ENCODE measurements at places on chromosomes 4 and X. TPM values are rescaled to one million over a fixed set of nuclear protein-coding genes. Genes with fewer than 3 reads are reported as not detected.

GRCh38 chrX:145190801-145191389 lies 56.4 kb upstream of the SPANXN1 start:
- peak; percentile 10 for DNase-seq

DNA sequence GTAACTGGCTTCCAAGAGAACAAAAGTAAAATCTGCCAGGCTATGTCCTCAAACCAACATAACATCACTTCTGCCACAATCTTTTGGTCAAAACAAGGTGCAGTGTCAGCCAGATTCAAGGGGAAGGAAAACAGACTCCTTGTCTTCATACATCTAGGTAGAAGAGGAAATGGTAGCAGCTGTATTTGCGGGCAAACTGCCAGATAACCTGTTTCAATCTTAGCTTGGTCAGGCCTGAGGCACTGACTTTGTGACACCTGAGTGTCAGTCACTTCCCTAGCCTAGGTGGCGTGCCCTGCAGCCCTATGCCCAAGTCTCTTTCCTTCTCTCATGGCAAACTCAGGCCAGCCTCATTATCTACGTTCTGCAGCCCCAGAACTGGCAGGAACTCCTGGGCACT lies 146.2 kb upstream of the JADE1 start:
- no peak for DNase-seq

DNA sequence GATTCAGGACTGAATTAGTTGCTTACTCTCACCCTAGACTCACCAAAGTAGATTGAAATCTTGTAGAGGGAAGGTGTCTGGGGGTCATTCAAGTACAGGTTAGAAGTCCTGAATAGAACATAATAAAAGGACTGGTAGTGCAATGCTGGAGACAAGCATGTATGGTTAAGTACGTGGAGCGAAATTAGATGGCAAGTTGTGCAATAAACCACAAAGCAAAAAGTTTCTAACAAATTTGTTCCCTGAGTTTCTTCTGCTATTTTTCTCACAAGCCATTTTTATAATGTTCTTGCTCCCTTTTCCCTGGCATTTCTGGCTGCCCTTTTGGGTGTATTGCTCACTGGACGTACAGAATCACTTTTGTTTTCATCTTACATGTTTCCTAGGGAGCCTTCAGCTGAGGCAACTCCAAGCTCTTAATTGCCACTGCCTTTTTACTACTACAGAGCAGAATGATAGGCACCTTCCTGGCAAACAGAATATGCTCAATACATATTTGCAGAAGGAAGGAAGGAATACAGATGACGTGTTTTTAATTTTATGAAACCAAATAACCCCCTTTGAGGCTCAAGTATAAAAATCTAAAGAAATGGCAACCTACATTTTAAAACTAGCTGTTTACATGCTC lies 23.4 kb downstream of the LANCL3 start:
- DNase-seq: no peak

DNA sequence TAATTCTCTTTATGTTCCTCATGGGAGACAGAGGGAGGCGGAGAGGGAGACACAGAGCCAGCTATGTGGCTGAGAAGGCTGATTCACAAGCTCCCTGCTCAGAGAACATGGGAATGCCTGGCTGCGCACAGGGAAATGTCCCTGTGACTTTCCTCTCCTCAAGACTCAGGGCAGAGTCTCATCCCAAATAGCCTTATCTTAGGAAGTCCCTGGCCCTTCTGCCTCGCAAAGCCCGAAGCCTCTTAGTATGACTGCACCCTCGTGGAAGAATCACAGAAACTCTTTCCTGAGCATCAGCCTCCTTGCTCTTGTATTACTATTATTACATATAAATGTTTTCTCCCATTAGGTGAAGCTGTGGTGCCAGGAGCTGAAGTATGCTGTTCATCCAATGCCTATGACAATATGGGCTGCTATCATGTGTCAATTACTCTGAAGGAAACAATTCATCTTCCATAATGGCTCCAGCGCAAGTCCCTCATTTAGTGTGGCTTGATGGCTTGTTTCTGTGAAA lies 230.5 kb downstream of the MGST2 start:
- DNase-seq: no peak

GRCh38 chr4:21795091-21795490 lies 153.5 kb downstream of the KCNIP4 start:
- no peak for DNase-seq

GRCh38 chr4:74440356-74440755 lies 4.6 kb upstream of the AREG start:
- no peak for DNase-seq

DNA sequence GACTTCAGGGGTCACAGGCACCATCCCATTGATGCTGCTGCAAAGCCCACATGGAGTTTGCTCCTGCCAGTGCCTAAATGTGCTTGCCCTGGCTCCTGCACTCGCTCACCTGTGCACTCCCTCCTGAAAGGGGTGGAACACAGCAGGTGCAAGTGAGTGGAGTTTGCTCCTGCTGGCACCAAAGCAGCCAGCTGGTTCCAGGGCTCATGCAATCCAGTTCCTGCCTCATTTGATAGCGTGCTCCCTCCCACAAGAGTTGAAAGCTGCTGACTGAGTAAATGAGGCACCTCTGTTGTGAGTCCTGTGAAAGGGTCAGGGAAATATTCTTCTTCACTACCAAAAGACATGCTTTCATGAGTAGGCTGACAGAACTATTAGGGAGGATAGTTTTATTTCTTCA lies 30.5 kb downstream of the CXCL8 start:
- DNase-seq: no peak

GRCh38 chr4:88359558-88359957 lies 19.1 kb upstream of the HERC6 start:
- DNase-seq: no peak

DNA sequence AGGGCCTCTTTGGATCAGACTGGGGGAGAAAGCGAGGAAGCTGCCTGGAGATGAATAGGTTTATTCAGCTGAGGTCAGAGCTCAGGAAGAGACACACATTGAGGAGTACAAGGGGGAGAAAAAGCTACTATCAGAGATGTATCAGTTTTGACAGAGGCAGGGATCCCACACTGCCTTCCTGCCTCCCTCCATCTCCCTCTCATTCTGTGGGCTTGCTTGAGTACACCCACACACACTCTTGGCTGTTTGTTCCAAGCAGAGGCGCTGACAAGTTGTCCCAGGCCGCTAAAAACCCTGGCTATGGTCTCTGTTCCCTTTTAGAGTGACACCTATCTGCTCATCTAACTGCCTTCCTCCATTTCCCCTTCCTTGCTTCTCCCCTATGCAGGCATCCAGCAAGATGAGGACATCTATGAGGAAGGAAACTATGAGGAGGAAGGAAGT lies 5.2 kb downstream of the TSPYL2 start:
- DNase-seq: no peak

GRCh38 chr4:37243722-37244582 lies 591 bp upstream of the NWD2 start:
- DNase-seq: no peak

- DNase-seq: no peak
Observed at GRCh38 chrX:12886545-12886944, 19.7 kb downstream of the TLR7 start.

DNA sequence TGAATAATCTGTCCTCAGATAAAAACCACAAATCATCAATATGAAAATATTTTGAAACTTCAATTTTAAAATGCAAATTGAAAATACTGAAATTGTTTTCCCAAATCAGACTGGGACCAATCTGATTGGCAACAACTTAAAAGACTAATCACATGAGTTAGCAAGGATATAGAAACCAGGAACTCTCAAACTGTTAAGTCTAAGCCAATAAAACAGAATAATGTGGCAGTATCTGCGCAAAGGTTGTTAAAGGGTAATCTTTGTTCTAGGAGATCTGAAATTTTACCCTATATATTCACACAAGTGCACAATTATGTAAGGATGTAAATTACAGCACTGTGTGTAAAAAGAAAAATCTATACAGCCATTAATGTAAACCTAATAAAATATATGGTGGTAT lies 29.7 kb downstream of the EIF4E start:
- no peak for DNase-seq

DNA sequence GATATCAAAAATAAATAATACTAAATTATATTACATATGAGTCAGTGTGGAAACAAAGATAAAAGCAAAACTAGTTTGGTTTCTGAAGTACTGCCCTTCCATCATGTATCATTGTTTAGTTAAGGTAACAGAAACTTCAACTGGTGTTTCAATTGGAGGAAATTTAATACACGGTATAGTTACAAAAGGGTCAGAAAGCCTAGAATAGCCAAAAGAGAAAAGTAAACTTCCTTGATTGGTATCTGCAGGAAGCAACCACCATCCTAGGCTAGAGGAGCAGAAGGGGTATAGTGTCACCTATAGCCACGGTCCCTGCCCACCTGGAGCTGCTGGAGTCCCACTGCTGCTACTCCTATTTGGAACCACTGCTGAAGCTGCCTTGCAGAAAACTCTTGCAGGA lies 185.6 kb downstream of the SLC7A11 start:
- no peak for DNase-seq

DNA sequence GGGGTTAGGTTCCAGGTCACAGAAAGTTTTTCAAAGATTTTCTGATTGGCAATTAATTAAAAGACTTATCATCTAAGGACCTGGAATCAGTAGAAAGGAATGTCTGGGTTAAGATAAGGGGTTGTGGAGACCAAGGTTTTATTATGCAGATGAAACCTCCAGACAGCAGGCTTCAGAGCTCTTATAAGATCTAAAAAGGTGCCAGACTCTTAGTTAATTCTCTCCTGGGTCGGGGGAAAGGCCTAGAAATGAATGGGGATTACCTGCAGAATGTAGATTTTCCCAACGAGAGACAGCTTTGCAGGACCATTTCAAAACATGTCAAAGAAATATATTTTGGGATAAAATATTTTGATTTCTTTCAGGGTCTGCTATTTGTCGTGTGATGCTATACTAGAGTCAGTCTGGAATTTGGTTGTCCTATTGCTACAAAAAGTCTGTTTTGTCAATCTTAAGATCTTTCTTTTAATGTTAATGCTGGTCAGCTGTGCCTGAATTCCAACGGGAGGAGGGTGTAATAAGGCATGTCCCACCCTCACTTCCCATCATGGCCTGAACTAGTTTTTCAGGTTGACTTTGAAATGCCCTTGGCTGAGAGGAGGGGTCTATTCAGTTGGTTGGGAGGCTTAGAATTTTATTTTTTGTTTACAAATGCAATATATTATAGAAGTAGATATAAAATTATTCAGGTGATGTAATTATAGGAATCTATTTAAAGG lies 15.8 kb downstream of the EGF start:
- no peak for DNase-seq

GRCh38 chrX:131837325-131837724 lies 185.8 kb upstream of the STK26 start:
- DNase-seq: no peak

GRCh38 chrX:38819709-38820108 lies 18.4 kb downstream of the MID1IP1 start:
- DNase-seq: no peak

- peak; percentile 19 for DNase-seq
Observed at GRCh38 chrX:135984791-135985156, 461 bp upstream of the SLC9A6 start.

DNA sequence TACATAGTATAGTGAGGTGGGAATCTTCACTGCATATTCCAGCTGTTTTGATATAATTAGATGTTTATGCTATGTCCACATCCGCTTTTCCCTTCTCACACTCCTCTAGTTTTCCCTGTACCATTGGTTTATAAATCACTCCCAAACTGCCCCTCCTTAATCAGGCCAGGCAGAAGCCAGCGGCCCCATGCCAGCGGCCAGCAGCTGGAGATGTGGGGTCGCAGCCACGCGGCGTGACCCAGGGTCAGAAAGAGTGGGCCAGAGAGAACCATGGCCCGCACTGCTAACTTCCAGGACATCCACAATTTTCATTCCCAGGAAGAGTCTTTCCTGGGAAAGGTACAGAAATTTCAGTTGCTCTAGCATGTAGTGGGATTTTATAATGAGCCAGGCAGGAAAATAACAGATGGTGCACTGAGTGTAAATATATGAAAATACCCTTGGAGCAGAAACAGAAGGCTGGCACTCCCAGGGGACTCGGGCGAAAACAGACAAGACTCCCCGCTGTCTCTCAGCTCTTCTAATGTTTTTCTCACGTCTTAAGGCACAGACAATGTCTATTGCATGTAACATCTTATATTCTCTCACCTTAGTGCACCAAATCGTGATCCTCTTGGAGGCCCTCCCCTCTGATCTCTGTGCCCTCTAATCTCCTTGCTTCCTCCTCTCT lies 145.9 kb upstream of the ZFP42 start:
- DNase-seq: no peak

- peak; percentile 3 for DNase-seq
Observed at GRCh38 chrX:79452881-79453280, 85.7 kb upstream of the ITM2A start.

The PDCL2 gene
- polyA plus RNA-seq: not detected

The CCSER1 gene
- polyA plus RNA-seq: 22.4 TPM

The HTN3 gene
- polyA plus RNA-seq: not detected

The BRS3 gene
- polyA plus RNA-seq: 0.12 TPM

The HSFX2 gene
- polyA plus RNA-seq: 1.0 TPM

The USP26 gene
- polyA plus RNA-seq: not detected

The CABS1 gene
- 0.08 TPM for polyA plus RNA-seq

The DCAF12L2 gene
- 2.2 TPM for polyA plus RNA-seq

The SRPX gene
- 15.0 TPM for polyA plus RNA-seq

The BEX4 gene
- polyA plus RNA-seq: 144 TPM

All from left kidney (tissue), 8 donors.